ENCODE measurements at places on chromosomes 12 and 14. TPM values are rescaled to one million over a fixed set of nuclear protein-coding genes. Genes with fewer than 3 reads are reported as not detected.

Gene TAS2R31
- 0.75 TPM for total RNA-seq

Gene SLC10A1
- total RNA-seq, result not detected

Gene REP15
- 1.6 TPM for total RNA-seq

Gene LTB4R2
- 9.3 TPM for total RNA-seq

Gene SLC5A8
- not detected for total RNA-seq

Gene RNU4-1
- total RNA-seq, result under 0.01 TPM

Gene GUCY2C
- not detected for total RNA-seq

Gene BICDL1
- total RNA-seq, result 5.8 TPM

Gene ARHGDIB
- 10.4 TPM for total RNA-seq

Gene CLEC4E
- not detected for total RNA-seq

Gene KRT78
- total RNA-seq, result 0.15 TPM

Data from PC-3 (cell line).